PC-3 (cell line): ENCODE measurements at places on chromosomes 12 and 14.

- H3K27me3 ChIP-seq = peaks cover 57% of the 10 kb centered on the region
- peak; percentile 14 for DNase-seq
- no peaks in the 10 kb centered on the region for H3K36me3 ChIP-seq
Measured at GRCh38 chr12:29782871-29783772, 620 bp downstream of the TMTC1 start.

- DNase-seq = no peak
- H3K4me3 ChIP-seq = no peak overlapping the region
- H3K4me1 ChIP-seq = peaks cover 15% of the 10 kb centered on the region
- no peak overlapping the region for H3K27ac ChIP-seq
- H3K27me3 ChIP-seq = no peaks in the 10 kb centered on the region
Measured at GRCh38 chr12:13336216-13336615, 139.7 kb downstream of the EMP1 start.

DNA sequence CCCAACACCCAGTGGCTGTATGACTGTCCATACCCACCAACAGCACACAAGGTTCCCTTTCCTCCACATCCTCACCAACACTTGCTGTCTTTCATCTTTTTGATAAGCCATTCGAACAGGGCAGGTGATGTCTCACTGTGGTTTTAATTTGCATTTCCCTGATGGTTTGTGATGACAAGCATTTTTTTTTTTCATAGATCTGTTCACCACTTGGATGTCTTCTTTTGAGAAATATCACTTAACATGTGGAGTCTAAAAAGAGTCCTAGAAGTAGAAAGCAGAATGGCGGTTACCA is 198.1 kb upstream of the DIO3 start:
- no peak overlapping the region for H3K4me3 ChIP-seq
- H3K27me3 ChIP-seq = no peaks in the 10 kb centered on the region
- H3K4me1 ChIP-seq = no peaks in the 10 kb centered on the region
- H3K27ac ChIP-seq = no peak overlapping the region
- H3K36me3 ChIP-seq = no peaks in the 10 kb centered on the region

DNA sequence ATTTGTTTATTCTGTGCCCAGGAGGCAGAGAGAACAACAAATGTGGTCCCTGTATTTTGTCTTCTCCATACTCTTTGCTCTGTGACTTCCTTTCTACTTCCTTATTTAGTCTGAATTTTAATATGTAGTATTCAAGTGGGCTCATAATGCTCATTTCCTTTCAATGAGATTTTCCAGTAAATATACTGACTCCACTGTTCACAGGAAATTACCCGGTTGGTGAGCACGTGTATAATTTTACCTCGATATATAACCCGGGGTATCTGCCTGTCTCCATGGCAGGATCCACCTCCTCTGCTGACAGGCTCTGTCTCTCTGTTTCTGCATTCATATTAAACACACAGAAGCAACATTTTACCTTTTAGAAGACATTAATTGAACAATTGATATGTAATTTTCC is 166.0 kb downstream of the SLC38A4 start:
- no peaks in the 10 kb centered on the region for H3K36me3 ChIP-seq
- no peak overlapping the region for H3K4me3 ChIP-seq
- no peaks in the 10 kb centered on the region for H3K27me3 ChIP-seq
- DNase-seq = no peak
- peaks cover 45% of the 10 kb centered on the region for H3K4me1 ChIP-seq

- DNase-seq = no peak
- H3K4me3 ChIP-seq = no peak overlapping the region
- no peaks in the 10 kb centered on the region for H3K4me1 ChIP-seq
- H3K27me3 ChIP-seq = no peaks in the 10 kb centered on the region
- H3K36me3 ChIP-seq = no peaks in the 10 kb centered on the region
- no peak overlapping the region for H3K27ac ChIP-seq
Measured at GRCh38 chr14:67447033-67447381, 35.0 kb upstream of the PLEK2 start.

DNA sequence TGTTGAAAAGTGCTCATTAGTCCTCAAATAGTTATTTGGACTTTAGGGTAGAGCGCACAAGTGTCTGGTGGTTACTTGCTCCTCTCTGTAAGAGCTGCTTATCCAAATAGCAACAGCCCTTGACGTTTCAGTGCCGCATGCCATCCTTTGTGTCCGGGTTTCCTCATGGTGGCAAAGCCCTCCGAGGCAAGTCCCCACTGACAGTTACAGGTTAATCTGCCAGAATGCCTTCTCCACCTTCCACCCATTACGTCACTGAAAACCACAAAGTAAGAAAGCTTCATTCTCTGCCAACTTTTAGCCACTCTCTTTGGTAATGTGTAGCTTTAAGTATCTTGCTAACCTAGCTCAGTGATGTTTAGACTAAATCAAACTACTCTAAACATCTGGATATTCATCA is 78.6 kb downstream of the POLR3B start:
- no peaks in the 10 kb centered on the region for H3K27me3 ChIP-seq
- peaks cover 41% of the 10 kb centered on the region for H3K36me3 ChIP-seq
- no peak overlapping the region for H3K27ac ChIP-seq
- no peaks in the 10 kb centered on the region for H3K4me1 ChIP-seq
- no peak overlapping the region for H3K4me3 ChIP-seq

GRCh38 chr14:90116444-90116843 is 54.6 kb downstream of the KCNK13 start:
- no peaks in the 10 kb centered on the region for H3K36me3 ChIP-seq
- no peaks in the 10 kb centered on the region for H3K27me3 ChIP-seq
- H3K27ac ChIP-seq = peak overlapping the region; percentile 35
- peaks cover 33% of the 10 kb centered on the region for H3K4me1 ChIP-seq
- no peak for DNase-seq

GRCh38 chr12:51428256-51428655 is 3.6 kb downstream of the SLC4A8 start:
- peaks cover 30% of the 10 kb centered on the region for H3K4me1 ChIP-seq
- no peak overlapping the region for H3K4me3 ChIP-seq
- H3K27me3 ChIP-seq = no peaks in the 10 kb centered on the region
- DNase-seq = no peak
- H3K36me3 ChIP-seq = no peaks in the 10 kb centered on the region
